ENCODE measurements at places on chromosomes 2 and 18.

DNA sequence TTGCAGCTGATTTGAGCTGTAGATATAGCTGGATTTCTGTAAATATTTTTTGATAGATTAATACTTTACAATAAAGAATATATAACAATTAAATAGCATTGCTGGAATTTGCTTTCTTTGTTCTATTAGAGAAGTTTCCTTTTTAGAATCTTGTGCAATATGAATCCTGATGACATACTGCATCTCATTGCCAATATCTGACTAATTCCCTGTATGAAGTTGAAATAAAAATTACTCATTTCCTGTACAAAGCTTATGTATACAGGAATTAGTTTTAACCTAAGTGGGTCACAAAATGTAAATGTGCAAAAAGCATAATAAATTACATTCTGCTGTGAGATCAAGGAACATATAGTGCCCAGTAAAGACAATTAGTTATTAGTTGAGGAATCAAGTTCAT is 72.8 kb upstream of the TMEFF2 start:
- peak; percentile 85 for DNase-seq

- DNase-seq = peak; percentile 27
These were observed 78.8 kb upstream of the IGFBP5 start for GRCh38 chr2:216774180-216774579.

DNA sequence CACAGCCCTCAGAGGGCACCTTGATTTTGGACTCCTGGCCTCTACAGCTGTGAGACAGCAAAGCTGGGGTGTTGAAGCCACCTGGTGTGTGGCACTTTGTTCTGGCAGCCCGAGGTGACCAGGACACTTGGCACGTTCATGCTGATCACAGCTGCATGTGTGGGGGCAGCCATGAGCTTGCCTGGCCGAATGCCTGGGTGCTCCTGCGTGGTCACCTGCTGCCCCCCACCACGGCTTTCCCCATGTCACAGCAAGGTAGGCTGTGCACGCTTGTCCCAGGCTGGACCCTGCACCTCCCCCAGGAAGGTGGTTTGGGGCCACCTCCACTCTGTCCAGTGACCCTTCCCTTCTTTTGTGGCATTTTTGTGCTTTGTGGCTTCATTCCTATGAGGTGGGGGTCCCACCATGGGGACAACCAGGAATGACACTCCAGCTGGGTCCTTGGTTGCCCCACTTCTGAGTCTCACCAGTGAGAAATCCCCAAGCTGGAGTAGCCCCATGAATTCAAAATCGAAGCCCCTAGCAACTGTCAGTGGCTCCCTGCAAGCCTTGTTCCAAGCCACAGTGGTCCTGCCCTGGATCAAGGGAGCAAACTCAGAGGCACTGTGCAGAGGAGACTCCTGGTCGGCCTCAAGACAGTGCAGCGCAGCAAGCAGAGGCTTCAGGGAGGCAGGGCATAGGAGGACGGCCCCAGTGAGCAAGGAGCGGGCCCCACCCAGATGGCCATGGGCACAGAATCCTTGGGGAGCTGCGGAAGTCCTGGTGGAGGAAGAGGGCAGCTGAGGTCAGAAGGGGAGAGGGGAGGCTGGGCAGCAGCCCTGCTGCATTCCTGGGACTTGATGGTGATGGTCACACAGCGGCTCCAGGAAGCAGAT is 121.4 kb upstream of the HS6ST1 start:
- DNase-seq = no peak

- DNase-seq = peak; percentile 66
These were observed 90.3 kb downstream of the RBMS1 start for GRCh38 chr2:160402997-160403979.

DNA sequence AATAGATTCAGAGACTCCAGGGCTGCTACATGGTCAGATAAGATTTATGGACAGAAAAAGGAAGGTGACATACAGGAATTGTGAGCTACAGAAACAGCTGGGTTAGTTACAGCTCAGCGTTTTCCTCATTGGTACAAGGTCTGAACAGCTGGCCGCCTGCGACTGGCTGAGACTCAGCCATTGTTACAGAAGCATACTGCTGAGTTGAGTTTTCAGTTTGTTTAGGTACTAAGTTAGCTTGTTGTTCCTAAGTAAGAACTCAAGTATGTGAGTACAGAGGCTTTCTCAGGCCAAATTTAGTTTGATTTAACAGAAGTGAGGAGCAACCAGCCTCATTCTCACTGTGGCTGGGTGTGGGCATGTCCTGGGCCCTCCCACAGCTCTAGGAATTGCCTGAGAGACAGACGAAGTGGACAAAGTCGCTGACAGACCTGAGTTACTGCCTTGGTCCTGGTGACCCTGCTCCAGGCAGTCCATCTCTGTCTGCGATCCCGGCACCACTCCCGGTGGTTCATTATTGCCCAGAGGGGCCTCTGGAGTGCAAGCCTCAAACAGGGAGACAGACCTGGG is 27.8 kb upstream of the RHOB start:
- no peak for DNase-seq

- DNase-seq = no peak
These were observed 125.3 kb upstream of the PPP1CB start for GRCh38 chr2:28626376-28626775.

DNA sequence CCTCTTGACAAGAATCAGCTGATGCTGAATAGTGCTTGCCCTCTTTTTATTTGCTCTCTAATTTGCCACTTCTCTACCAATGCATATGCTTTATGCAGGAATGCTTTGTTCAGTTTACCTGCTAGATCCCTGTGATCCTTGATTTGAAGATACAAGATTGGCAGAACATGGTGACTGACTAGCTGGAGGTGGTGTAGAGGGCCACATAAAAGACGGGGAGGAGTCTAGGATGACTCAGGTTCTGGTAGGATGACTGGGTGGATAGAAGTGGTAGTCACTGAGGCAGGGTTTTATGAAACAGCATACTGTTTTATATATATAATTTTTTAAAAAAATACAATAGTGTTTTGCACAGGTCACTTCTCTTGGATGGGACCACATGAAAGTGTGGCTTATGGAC is 6.3 kb upstream of the ADGRF3 start:
- DNase-seq = no peak

DNA sequence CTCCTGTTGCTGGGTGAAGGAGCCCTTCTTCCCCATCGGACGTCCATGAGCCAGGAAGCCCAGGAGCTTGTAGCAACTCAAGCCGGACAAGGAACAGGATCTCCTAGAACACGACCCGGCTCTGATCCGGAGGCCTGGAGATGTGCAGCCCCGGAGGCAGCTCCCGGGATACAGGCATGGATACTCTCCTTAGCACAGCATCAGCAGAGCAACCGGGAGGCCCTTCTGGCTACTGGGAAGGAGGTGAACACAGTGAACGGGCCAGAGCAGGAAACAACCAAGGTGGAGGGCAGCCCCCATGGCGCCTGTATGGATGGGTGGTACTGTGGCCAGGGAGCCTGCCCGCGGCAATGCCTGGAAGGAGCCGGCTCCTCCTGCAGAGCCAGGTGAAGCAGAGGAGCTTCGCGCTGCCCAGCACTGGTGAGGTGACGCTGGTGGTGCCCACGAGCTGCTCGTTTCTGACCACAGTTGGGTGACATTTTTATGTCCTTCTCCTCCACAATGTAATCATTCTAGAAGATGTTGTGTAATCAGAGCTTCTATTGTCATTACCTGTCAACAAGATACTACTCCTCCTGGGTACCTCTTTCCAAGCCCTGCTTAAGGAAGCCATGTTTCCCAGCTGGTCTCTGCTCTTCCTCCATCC is 94.3 kb downstream of the TWIST2 start:
- no peak for DNase-seq

- peak; percentile 17 for DNase-seq
These were observed 131.7 kb downstream of the BCL2L11 start for GRCh38 chr2:111252436-111252835.

DNA sequence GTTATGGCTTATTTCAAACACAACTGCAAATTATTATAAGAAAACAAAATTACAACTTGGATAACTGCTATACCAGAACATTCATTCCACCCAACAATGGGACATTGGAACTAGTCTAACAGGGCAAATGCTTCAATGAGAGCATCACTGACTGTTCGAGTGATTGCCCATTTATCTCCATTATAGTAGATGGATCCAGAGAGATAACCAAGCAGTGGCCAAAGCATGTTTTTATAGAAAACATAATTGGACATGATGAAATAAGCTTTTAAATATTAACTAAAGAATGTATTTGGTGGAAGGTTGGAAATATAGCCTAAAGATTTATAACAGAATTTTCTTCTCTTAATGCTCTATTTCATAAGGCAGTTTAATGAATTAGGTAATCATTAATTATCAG is 634.8 kb downstream of the NUP35 start:
- no peak for DNase-seq

- no peak for DNase-seq
These were observed 7.3 kb upstream of the FAM237A start for GRCh38 chr2:206635015-206635414.

GRCh38 chr2:158004126-158004764 is 97.4 kb upstream of the UPP2 start:
- peak; percentile 21 for DNase-seq

DNA sequence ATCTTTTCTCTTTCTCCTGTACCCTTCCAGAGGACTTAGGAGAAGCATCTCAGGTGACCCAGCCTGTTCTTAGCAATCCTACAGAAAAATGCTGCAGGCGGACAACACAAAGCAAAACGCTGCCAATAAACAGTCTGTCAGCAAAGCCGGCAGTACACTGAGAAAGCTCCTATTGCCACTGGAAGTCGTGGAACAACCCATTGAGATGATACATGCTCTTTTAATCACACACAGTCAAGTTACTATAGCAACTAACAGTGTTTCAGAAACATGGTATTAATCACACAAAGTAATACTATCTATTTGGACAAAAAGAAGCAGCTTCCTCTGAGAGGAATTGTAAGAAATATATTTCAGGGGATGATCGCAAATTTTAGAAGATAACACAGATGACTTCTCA is 10.5 kb downstream of the CTLA4 start:
- peak; percentile 5 for DNase-seq

GRCh38 chr2:73202156-73203054 is at the start of gene NOTO:
Gene NOTO, plus strand, starts transcription at chr2:73202574. Its CDS starts 93 bp downstream, at chr2:73202667.
- DNase-seq = no peak

DNA sequence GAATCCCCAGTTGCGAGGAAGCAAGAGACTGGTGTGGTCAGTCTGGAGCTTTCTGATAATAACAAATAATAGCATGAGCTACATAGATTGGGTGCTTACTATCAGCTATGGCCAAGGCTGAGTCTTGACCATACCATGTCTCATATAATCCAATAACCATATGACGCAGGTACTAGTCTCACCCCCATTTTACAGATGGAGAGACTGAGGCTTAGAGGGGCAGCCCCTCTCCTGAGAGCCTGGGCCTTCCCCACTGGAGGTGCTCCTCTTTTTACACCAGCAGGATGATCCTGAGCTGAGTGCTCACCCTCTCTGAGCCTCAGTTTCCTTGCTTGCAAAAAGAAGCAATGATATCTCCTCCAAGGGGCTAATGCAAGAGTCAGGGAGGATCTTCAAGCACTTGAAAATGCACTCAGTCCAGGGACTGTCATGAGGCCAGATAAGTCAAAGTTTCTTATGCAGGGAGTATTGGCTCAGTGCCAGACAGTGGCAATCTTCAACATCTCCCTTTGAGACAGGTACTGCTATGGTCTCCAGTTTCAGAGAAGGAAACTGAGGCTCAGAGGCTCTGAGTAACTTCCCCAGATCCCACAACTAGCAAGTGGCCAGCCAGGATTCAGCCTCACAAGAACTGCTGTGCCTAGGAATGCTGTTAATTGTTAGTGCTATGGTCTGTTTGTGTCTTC is 149.7 kb downstream of the TFCP2L1 start:
- DNase-seq = no peak

- no peak for DNase-seq
These were observed 60.3 kb downstream of the RPIA start for GRCh38 chr2:88751768-88752167.

GRCh38 chr2:231168460-231169139 is 29.8 kb upstream of the ARMC9 start:
- no peak for DNase-seq

DNA sequence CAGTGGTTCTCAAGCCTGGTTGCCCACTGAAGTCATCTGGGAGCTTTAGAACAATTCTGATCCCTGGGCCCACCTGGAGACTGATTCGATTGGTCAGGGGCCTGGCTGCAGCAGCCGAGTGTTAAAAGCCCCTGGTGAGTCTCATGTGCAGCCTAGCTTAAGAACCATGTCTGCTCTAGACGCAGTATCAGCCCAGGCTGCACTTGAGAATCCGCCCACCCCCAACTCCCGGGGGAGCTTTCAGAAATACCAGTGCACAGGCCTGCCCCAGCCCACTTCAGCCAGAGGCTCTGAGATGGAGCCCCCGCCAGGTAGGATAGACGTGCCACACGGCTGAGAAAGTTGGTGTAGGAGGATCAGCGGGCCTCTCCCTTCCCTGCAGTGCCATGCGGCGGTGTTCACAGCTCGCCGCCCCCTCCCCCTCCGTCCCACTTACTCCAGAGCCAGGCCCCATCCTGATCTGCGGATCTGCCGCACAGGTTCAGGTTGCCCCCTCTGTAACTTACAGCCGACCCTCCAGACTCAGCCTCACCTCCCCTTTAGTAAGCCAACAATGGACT is 209.0 kb upstream of the RAB12 start:
- DNase-seq = no peak

DNA sequence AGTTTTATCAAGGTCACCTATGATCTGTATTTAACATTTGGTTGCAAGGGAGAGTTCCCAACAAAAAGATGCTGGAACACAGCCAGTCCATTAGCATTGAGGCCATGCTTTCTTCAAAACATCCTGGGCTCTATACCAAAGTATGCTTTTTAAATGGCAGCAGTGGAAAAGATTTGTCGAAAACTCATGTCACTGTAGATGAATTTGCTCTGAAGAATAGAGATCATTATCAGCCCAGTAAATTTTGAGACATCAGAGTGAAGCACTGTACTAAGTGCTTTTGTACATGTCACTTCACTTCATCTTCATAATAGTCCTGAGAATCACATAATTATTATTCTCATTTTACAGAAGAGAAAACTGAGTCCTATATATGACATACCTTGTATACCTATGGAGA is 189.8 kb downstream of the CAMKMT start:
- DNase-seq = no peak

GRCh38 chr2:212015588-212015987 is 523.0 kb downstream of the ERBB4 start:
- DNase-seq = no peak

DNA sequence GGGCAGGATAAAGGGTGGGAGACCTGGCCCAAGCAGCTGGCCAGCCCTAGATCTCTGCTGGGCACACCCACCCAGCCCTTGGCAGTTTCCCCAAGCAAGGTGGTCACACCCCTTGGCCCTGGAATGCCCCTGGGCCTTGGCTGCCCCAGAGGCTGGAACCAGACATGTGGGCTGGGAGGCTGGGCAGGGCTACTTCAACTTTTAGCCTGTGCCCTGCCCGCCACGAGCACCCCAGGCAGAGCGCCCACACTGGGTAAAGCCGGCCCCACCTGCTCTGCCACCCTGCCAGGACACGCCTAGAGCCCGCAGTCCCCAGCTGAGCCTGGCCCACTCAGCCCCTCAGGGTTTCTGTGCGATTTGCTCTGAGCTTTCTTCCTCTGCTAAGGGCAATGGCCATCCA is 119.7 kb upstream of the SMAD2 start:
- DNase-seq = no peak

- DNase-seq = no peak
These were observed 36.7 kb downstream of the HDAC4 start for GRCh38 chr2:239363946-239364637.

Measured in fibroblast of skin of scalp (primary cell).